ENCODE measurements at places on chromosomes 2 and 18.

DNA sequence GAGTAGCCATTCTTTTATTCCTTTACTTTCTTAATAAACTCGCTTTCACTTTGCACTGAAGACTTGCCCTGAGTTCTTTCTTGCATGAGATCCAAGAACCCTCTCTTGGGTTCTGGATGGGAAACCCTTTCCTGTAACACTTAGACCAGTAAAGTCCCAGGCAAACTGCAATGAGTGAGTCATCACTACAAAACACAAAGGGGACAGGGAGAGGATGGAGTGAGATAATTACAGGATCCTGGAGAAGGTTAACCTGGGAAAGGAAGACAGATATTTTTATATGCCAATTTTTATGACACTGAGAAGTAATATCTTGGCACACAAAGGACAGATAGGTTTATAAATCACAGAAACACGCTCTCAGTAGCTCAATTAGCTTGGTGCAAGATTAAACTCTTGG is 48.7 kb downstream of the EHD3 start:
- DNase-seq = no peak

DNA sequence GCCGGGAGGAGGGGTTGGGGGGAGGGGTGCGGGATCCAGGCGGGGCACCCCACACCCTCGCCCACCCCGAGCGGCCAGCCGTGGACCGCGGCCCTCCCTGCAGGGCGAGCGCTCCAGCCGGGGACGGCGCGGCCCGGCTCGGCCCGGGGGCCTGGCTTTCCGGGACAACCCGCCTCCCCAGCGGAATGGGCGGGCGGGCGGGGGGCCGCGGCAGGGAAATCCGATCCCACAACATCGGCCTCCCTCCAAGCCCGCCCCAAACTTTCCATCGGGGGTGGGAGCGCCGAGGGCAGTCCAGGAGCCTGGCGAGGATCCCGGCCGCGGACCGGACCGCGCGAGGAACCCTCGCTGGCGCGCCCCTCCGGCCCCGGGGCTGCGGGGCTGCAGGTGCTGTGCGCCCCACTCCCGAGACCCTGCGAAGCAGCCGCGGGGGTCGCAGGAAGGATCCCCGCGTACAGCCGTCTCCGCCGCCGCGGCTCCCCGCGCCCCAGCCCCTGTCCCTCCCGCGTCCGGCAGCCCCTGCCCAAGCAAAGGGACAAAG is 529 bp downstream of the SEMA4C start:
- DNase-seq = no peak

DNA sequence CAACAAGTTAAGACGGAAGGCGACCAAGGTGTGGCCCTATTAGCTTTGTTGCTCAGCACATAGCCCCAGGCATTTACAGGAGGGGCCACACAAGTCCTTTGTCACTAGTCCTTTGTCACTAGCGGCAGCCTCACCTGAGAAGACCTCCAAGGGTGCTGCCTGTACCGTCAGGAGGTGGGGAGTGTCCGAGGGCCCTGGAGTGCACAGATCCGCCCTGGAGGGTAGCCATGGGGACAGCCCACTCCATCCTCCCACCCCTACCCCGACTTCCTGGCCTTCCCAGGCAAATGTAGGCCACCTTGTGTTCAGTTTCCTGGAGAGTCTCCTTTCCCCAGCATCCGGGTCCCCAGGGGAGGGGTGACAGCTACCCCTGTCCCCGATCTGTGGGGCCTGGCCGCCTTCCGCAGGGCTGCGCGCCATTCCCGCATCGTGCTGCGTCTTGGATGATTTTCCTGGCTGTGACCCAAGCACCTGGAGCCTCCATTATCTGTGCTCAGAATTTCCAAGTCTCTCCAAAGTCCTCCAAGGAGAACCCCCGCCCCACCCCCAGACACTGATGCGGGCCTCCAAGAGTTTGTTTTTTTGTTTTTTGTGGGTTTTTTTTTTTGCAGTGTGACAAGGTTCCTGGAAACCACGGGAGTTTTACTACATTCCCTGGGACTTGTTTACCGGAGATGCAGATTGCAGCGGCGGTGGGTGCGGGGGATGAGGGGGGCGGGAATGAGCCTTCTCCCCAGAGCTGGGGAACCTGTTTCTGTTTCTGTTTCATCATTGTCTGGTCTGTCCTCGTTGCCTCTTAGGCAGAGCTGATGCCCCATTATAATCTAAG is 28.6 kb downstream of the TEX44 start:
- DNase-seq = no peak

GRCh38 chr2:143697744-143698143 is 568.5 kb downstream of the ARHGAP15 start:
- DNase-seq = no peak

- no peak for DNase-seq
Measured at GRCh38 chr2:168245074-168245825, 2.1 kb downstream of the STK39 start.

- DNase-seq = no peak
Measured at GRCh38 chr2:188969651-188970050, 4.5 kb upstream of the COL3A1 start.

GRCh38 chr2:127596311-127597045 is 49.5 kb upstream of the GPR17 start:
- DNase-seq = no peak

- no peak for DNase-seq
Measured at GRCh38 chr18:9766740-9767139, 58.6 kb downstream of the RAB31 start.

DNA sequence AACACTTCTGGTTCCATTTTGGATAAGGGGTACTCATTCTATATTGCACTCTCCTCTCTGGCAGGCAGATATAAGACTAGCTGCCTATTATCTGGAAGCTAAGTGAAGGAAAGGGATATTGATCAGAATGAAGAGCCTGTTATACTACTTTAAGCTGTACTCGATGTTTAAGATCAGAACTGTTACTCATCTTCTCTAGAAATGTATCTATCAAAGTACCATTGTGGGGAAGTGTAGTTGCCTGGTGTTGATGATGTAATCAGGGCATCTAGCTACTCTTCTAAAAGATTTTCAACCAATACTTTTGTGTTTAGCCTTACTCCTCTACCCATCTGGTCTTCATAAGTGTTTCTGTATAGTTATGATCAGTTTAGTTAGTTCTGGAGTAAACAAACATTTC is 5.8 kb downstream of the CAMKMT start:
- no peak for DNase-seq

GRCh38 chr2:47719099-47719498 is 63.8 kb upstream of the MSH6 start:
- no peak for DNase-seq

GRCh38 chr2:137316075-137316474 is 550.7 kb downstream of the THSD7B start:
- DNase-seq = no peak

- no peak for DNase-seq
Measured at GRCh38 chr2:10897956-10898355, 13.8 kb upstream of the KCNF1 start.

DNA sequence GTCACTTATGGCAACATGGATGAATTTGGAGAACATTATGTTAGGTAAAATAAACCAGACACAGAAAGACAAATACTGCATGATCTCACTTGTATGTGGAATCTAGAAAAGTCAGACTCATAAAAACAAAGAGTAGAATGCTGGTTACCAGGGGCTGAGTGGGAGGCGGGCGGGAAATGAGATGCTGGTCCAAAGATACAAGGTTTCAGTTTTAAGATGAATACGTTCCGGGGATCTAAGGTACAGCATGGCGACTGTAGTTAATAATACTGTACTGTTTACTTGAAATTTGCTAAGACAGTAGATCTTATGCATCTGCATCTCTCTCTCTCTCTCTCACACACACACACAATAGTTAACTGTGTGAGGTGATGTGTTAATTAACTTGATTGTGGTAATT is 14.2 kb downstream of the FAM110C start:
- no peak for DNase-seq

DNA sequence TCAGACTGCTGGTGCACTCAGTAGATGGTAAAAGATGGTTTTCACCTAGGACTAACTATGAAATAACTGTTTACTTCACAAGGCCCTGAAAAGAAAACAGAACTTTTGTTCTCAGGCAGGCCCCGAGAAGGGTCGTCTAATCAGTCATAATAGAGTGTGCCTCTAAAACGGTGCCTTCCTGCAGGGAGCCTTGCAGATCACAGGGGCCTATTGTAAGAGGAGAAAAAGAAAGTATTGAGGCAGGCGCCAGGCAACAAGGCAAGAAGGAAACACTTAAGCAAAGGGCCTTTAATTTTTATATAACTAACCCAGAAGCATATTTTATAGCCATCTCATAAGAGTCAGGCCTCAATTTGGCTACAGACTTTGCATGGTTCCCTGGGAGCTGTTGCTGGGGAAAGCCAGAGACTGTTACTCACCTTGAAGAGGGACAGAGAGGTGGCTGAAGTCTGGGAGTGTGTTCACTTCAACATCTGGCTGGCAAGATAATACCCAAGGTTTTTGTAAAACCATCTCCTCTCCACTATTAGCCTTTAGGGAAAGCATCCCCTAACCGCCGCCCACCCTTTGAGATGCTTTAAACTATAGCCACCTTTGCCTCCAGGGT is 117.1 kb downstream of the PRPF40A start:
- no peak for DNase-seq

DNA sequence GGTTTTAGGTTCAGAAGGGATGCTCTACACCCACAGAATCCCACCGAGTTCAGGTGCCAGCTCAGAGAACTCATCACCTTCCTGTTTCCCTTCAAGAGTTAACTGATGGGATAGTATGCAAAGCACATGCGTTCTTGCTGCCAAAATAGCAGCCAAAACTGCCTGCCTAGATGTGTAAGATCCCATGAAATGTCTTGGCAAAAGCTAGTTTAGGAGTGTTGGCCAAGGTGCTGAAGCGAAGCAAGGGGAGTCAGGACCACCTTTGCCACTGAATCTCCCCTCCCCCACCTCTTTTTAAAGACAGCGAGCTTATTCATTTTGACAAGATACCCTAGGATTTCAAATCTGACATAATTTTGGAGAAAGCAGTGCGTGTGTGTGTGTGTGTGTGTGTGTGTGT is 2.1 kb downstream of the DOCK10 start:
- no peak for DNase-seq

- no peak for DNase-seq
Measured at GRCh38 chr2:97735161-97735561, 21.8 kb downstream of the ZAP70 start.

DNA sequence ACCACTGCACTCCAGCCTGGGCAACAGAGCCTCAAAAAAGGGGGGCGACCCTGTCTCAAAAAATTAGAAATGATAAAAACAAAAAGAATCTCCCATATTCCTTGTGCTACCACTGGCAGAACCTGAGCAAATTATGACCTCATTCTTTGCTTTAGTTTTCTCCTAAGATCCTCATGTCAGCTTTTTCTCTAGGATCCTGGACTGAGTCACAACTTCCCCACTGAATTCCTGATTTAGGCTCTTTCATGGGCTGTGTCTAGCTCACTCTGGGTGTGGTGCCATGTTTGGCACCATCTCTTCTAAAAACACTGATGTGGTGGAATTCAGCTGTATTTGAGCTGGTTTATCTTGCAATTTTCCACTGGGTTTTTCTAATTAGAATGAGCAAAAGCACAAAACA is 37.1 kb downstream of the EXOC6B start:
- no peak for DNase-seq

DNA sequence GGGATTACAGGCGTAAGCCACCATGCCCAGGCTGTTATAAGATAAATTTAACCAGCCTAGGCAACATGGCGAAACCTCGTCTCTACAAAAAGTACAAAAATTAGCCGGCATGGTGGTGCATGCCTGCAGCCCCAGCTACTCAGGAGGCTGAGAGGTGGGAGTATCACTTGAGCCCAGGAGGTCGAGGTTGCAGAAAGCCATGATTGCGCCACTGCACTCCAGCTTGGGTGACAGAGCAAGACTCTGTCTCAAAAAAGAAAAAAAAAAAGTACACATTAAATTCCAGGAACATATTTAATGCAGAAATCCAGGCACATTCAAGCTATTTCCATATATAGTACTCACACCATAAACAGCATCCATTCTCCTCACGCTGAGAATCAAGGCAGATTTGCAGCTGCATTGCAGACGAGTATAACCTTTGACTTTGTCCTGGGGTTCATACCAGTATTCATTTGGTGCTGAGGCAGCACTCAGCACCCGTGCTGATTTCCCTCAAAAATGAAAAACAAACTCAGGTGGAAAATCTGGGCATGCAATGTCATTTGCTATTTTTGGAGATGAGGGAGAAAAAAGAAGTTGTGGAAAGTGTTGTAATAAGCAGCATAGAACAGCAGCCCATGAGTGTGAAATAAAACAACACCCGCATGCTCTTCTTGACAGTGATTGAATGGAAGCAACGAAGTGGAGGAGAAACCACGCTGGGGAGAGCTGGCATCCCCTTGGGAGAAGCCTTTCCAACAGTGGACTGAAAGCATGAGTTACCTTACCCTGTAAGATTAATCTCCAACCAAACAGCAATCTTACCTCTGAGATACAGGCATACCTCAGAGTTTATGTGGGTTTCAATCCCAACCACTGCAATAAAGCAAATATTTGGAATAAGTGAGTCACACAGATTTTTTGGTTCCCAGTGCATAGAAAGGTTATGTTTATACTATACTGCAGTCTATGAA is 46.8 kb upstream of the ANXA4 start:
- DNase-seq = no peak
